Stimulated activated CD4-positive, alpha-beta T cell treated with anti-CD3 and anti-CD28 coated beads, TNF-alpha, amount 100 ng/mL, for 4 hours (primary cell): ENCODE measurements at places on chromosomes 6 and 20.

DNA sequence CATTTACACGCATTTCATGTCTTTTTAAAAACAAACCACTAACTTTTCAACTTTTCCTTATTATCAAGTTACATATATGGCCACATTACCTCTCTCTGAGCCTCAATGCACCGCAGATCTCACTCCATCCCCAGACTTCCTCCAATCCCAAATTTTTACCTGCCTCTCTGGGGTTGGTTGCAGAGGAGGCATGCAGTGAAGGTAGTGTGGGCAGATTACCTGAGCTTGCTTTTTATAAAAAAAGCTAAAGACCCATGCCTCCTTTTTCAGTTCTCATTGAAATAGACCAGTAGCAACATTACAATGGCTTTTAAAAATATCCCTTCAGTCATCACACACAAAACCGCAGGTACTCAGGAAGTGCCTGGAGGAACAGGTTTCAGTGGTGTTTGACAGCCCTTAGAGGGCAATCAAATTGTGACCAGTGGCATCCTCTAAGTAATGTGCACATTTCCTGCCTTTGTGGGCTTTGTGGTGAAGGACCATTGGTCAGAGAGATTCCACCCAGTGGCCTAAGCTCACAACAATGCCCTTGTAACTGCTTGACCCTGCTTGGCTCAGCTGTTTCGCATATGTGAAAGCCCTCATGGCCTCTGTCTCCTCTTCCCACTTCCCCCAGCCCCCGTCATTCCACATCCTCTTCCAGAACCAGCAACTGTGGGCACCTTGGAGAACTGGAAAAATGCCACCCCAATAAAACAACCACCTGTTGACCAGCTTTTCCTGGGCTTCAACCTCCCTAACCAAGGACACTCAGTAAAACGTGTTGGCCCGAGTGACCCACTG is 30.2 kb upstream of the IL17A start:
- no peak for DNase-seq

GRCh38 chr6:109514946-109515345 is 31.9 kb upstream of the ZBTB24 start:
- DNase-seq, result no peak

GRCh38 chr20:35395728-35396127 is 16.0 kb downstream of the UQCC1 start:
- no peak for DNase-seq

DNA sequence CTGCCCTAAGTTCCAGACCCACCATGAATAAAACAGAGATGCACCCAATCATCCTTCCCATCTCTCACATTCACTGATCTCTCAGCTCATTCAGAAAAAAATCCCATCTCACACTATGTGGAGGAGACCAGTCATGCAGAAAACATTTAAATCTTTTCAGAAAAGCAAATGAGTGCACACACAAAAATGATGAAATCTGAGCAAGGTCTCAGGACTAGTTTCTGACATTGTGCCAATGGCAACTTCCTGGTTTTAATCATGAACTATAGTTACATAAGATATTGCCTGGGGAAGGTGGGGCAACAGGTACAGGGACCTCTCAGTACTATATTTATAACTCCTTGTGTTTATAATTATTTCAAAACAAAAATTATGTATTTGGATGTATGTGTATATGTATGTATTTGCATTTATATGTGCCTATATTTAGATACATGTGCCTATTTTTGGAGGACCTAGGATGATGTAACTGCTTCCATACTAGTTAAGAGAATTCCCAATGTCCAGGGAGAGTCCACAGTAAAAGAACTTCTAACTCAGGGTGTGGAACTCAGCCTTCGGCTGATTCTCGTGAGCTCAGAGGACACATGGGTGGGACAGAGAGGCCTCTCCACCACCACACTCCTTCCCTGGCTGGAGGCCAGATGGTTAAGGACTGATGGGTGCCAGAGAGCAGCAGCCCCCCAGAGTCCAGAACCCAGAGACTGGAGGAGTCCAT is 71.7 kb upstream of the MAP3K4 start:
- no peak for DNase-seq

GRCh38 chr6:74973591-74973990 is 232.3 kb downstream of the COL12A1 start:
- no peak for DNase-seq

DNA sequence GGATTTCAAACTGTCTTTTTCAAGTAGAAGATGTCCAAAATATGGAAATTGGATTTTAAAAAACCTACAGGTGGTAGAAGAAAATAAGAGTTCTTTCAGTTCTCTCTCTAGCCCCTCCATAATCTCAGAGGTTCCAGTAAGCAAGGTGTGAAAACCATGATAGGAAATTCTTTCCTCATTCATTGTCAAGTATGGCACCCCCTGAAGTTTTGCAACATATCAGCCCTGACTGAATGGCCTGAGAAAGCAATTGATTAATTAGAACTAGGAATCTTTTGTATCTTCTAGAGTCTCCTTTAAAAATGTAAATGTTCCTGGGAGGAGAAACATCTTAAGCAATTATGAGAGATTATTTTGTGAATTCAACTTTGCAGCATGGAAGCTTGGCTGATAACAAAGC is 198.7 kb upstream of the STXBP5 start:
- DNase-seq, result no peak

- DNase-seq, result no peak
Observed at GRCh38 chr6:169575365-169575764, 126.5 kb downstream of the WDR27 start.

- DNase-seq, result no peak
Observed at GRCh38 chr20:59028812-59029211, 3.3 kb downstream of the ATP5F1E start.

DNA sequence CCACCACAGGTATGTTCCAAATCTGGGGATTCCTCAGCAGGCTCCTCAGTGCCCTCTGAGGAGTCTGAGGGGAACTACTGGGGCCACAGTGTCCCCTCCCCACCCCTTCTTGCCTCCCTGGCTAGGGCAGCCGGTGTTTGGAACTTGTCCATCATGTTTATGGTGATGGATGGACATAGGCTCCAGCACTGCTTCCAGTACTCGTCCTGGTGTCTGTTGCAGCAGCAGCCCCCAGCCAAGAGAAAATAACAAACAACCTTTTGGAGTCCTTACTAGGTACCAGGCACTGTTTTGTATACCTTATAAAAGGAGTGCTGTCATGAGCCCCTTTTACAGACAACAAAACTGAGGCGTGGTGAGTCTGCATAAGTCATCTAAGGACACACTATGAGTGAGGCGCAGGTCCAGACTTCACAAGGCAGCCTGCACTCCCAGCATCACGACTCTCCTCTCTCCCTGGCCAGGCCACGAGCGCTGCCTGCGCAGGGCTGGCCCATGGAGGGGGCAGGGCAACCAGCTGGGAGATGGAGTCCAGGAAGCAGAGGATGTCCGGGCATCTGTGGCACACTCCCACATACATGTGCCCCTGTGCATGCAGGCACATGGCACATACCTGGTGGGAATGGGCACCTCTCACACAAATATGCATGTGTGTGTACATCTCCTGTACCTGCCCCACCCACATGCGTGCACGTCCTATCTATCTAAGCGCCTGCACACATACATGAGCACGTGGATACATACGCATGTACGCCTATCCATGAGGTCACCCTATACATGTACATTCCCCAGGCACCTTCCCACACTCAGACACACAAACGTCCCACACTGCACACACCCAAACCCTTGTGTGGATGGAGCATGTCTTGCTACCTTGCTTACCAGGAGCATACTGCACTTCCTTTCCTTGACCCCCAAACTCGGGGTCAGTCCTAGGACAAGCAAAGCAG is 152.7 kb downstream of the VEGFA start:
- no peak for DNase-seq

DNA sequence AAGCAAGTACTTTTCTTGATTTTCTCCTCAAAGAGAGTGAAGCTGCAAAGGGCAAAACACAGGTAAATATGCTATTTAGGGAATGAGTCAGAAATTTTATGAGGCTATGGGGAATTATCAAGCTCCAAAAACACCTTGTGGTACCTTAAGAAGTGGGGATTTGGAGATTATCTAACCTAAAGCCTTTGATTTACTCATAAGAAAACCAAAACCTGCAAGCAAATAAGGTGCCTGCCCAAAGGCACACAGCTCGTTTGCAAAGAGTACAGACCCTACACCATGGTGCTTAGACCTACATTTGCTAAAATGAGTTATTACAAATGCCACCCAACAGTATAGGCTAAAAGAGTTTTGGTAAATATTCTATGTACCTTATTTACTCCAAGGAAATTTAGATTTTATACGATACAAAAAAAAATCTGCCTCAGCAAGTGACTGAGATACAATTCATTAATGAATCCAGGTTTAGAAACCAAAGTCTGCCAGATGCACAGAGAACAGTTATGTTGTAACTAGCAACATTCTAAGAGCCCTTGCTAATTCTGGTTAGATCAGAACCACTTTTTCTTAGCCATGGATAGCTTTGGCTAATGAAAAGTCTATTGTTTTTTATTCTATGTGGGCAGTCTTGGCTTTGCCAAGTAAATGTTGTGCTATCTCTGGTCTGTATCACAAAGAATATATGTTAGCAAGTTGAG is 101.5 kb downstream of the KHDC1L start:
- DNase-seq, result no peak

DNA sequence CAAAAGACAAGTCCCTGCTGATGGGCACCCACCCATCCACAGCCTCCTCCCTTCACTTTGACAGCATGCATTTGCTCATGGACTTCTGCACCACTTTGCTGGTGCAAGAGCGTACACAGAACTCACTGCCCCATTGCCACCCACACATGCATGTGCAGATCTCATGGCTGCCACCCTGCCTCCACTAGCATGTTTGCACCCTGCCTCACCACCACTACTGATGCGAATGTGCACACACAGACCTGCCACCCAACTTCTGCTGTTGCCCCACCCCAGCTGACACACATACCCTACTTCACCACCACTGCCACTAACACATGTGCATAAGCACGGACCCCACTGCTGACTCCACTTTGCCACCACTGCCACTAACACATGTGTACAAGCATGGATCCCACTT is 64.9 kb upstream of the EYS start:
- DNase-seq, result no peak

DNA sequence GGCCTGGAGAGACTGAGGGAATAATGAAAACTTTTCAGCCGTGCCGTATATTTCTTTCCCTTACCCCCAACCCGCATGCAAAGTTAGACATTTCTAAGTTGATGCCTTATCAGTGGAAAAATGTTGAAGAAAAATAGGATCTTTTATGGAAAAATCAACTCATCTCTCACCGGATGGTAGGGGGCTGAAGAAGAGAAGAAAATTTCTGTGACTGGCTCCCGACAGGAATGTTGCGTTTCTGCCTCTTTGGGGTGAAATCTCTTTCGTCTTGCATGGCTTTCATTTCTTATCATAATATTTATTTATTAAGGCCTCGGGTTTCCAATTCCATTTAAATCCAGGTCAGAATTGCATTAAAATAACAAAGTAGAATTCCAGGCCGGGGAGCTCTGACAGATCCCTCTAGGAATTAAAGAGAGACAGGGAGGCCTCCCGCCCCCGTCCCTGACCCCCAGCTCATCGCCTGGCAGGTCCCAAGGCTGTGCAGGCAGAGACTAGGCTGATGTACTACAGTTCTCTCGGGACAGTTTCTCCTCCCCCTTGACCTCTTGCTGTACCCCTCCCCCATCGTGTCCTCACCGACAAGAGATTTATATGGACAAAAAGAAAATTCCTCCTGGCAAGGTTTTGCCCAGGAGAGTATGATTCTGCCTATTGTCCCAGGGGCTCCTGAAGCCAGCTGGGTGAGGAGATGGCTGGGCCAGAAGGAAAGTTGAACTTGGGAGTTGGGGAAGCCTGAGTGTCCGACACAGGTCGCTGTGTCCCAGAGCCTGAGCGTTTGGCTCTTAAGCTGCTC is 1.3 kb downstream of the SCUBE3 start:
- DNase-seq, result no peak

DNA sequence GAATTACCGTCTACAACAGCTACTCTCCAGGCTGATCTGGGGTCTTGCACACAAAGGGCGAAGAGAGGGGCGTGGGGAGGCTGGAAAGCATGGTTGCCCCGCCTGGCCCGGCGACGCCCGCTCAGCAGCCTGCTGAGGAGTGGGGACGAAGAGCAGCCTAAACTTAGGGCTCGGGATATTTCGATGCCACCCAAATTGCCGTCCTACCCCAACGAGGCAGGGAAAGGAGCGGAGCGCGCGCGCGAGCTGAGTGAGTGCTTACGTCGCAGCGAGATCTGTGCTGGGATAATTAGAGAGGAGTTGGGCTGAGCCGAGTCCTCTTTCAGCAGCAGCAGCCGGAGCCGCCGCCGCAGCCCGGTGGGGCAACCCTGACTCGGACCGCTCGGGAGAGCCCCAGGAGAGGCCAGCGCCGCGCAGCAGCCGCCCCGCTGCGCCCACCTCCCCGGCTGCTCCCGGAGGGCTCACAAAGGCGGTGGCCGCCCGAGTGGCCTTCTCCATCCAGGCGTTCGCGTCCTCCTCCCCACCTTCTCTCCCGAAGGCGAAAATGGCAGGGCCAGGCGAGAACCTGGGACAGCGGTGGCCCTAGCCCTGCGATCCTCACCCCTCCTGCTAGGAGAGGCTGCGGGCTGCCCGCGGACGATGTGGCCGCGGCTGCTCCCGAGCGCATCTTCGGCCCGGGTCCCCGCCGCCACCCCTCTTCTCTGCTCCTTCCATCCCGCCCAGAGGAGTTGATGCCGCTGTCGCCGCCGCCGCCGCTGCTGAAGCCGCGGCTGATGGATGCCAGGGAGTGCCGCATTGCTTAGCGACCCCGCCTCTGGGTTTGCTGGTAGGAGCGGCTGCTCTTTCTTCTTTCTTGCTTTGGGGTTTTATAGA is at the start of gene CLVS2:
CLVS2 (plus strand) TSS at position 315 of the 873 bp plus-strand sequence. CDS start 1,543 bp downstream, outside the sequence.
- DNase-seq, result no peak

DNA sequence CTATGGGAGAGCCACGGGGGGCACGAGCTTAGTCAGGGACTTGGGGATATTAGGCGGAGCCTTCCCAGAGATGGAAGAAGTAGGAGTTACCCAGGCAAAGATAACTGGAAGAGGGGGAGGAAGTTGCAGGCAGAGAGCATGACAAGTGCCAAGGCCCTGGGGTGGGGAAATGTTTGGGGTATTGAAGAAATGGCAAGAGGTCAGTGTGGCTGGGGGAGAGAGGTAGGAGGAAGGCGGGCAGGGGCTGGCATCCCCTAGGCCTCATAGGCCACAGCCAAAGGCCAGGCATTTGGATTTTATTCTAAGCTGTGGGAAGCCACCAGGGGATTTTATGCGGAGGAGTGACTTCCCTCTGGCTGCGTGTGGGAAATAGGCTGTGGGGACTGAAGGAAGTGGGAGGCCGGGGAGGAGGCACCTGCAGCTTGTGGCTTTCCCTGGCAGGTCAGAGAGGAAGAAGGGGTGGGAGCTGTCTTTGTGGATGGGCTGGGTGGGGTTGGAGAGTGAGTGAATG is 22.7 kb downstream of the SNAI1 start:
- DNase-seq, result no peak

- no peak for DNase-seq
Observed at GRCh38 chr6:131923356-131923755, 27.8 kb downstream of the CCN2 start.

DNA sequence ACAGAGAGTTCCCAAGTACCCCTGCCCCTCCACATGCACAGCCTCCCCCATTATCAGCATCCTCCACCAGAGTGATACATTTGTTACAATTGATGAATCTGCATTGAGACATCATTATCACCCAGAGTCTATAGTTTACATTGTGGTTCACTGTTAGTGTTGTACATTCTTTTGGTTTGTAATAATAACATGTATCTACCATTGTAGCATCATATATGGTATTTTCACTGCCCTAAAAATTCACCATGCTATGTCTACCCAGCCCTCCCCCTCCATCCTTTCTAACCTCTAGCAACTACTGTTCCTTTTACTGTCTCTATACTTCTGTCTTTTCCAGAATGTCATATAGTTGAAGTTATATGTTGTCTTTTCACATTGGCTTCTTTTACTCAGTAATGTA is 273.9 kb upstream of the RNF217 start:
- no peak for DNase-seq

GRCh38 chr6:138944412-138944811 is 43.6 kb downstream of the REPS1 start:
- no peak for DNase-seq
